Heart right ventricle (tissue), 16 donors: ENCODE measurements at places on chromosomes 3 and 15. TPM values are rescaled to one million over a fixed set of nuclear protein-coding genes. Genes with fewer than 3 reads are reported as not detected.

Gene FOXB1
- total RNA-seq = not detected

Gene PROS1
- 44.6 TPM for total RNA-seq

Gene GOLGA8T
- total RNA-seq = 1.1 TPM

DNA sequence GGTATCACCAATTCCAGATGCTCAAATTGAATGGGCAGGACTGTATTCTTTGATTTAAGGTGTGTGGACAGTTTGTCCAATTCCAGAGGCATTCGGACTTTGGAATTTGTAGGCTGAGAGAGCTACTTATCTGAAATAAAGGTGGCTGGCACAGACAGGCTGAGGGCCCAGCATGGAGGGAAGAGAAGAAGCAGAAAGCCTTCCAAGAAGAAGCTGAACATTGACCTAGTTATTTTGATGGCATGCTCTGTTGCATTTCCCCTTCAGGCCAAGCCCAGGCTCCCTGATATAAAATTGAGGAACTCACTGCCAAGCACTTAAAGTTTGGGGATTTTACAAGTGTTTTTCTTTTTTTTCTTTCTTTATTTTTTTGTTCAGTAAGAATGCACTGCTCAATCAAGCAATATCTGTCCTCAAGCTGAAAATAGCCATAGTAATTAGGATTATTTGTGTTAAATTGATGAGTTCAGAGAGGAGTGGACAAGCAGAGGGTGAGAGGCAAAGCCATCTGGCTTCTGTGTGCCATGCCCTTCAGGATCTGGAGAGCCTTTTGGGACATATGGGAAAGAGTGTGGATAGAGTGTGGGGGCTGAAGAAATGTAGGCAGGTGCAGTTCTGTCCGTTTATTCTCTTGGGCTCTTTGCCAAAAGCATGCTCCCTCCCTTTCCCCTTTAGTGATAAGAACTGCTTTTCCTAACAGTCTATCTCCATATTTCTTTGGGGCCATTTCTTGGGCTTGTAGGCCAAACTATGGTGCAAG, 148.9 kb downstream of the OXSM start:
- no peaks in the 10 kb centered on the region for H3K36me3 ChIP-seq
- H3K27ac ChIP-seq = no peak overlapping the region
- H3K27me3 ChIP-seq = no peaks in the 10 kb centered on the region

- H3K4me3 ChIP-seq = no peak overlapping the region
- no peaks in the 10 kb centered on the region for H3K36me3 ChIP-seq
- no peaks in the 10 kb centered on the region for H3K27me3 ChIP-seq
- H3K27ac ChIP-seq = no peak overlapping the region
- DNase-seq = no peak
- no peaks in the 10 kb centered on the region for H3K4me1 ChIP-seq
Measured at GRCh38 chr15:80902298-80902801, 87.3 kb downstream of the MESD start.

DNA sequence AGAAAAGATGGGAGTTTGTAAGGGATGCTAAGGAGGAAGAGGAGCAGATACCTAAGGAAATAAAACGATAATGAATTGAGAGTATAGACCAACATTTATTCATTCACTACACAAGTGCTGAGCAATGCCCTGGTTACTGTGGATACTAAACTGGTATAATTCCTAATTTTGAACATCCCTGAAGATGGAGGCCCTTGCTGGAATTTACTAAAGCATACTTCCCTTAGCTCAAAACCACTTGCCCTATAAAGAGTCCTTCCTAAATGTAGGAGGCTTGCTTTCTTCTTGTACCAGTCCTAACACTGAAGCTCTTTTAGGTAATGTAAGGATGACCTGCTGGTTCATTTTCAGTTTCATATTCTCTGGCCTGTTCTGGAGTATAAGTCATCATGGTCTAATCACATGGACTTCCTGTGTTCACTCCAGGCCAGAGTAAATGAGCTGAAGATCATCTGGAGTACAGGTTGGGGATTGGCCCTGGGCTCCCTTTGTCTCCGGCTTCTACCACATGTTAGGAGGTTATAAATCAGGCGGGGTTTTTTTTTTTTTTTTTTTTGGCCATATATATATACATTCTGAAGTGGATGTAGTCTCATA, 40.1 kb upstream of the MTMR10 start:
- H3K27ac ChIP-seq = no peak overlapping the region
- H3K4me1 ChIP-seq = no peaks in the 10 kb centered on the region
- H3K27me3 ChIP-seq = no peaks in the 10 kb centered on the region
- no peak overlapping the region for H3K4me3 ChIP-seq

- no peaks in the 10 kb centered on the region for H3K36me3 ChIP-seq
- peaks cover 23% of the 10 kb centered on the region for H3K4me1 ChIP-seq
- H3K27ac ChIP-seq = peak overlapping the region; percentile 81
- DNase-seq = no peak
Measured at GRCh38 chr3:149388531-149389417, 11.3 kb upstream of the TM4SF1 start.
